Activated CD4-positive, CD25-positive, alpha-beta regulatory T cell treated with anti-CD3 and anti-CD28 coated beads, Interleukin-2, amount 50 U/mL, for 16 hours (primary cell): ENCODE measurements at places on chromosomes 5 and 9.

DNA sequence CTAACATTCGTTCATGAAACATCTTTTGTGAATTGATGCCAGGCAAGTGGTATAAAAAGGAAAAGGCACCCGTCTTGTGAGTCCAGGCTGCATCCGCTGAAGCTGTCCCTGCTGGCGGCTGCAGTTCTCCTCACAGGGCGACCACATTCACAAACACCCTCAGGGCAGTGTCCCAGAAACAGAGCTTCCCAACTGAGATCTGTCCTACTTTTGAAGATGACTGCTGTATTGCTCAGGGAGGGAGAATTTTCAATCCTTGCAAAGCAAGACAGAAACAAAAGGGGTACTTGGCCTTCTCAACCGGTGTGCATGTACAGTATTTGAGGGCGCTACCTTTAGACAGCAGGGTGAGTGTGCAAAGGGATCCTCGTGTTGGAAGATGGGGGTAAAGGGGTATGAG lies 316.1 kb downstream of the GADD45G start:
- no peak for DNase-seq

GRCh38 chr9:117304549-117304948 lies 110.3 kb downstream of the ASTN2 start:
- DNase-seq = no peak

- DNase-seq = no peak
Observed at GRCh38 chr5:169094586-169095409, 206.1 kb downstream of the SLIT3 start.

GRCh38 chr9:81819859-81820546 lies 108.2 kb upstream of the SPATA31D4 start:
- DNase-seq = no peak

GRCh38 chr5:56688402-56688801 lies 126.9 kb upstream of the MAP3K1 start:
- no peak for DNase-seq

DNA sequence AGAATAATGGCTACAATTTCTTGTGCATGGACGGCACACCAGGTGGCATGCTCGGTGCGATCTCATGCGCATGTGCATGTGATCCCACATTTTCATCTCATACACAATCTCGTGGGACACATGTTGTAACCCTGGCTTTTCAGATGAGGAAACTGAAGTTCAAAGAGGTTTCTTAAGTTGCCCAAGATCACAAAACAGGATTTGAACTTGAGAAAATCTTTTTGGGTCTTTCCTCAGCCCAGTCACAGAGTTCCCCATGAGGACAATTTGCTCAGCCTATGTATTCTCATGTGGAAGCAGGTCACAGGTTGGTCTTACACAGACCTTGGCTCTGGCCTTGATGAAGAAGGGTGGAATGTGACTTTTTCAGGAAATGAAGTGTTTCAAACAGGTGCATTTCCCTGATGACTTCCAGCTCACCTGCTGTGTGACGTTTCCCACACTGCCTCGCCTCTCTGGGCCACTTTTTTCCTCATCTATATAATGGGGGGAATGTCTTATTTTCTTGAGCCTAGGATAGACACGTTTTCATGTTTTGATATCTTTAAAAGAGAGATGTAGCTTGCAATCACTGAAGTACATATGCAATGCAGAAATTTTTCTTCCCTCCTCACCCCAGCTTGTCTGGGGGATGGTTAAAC lies 7.1 kb upstream of the ORM1 start:
- no peak for DNase-seq

- DNase-seq = no peak
Observed at GRCh38 chr9:18756712-18757125, 276.3 kb downstream of the SAXO1 start.

- no peak for DNase-seq
Observed at GRCh38 chr5:120769312-120769872, 305.3 kb downstream of the PRR16 start.

DNA sequence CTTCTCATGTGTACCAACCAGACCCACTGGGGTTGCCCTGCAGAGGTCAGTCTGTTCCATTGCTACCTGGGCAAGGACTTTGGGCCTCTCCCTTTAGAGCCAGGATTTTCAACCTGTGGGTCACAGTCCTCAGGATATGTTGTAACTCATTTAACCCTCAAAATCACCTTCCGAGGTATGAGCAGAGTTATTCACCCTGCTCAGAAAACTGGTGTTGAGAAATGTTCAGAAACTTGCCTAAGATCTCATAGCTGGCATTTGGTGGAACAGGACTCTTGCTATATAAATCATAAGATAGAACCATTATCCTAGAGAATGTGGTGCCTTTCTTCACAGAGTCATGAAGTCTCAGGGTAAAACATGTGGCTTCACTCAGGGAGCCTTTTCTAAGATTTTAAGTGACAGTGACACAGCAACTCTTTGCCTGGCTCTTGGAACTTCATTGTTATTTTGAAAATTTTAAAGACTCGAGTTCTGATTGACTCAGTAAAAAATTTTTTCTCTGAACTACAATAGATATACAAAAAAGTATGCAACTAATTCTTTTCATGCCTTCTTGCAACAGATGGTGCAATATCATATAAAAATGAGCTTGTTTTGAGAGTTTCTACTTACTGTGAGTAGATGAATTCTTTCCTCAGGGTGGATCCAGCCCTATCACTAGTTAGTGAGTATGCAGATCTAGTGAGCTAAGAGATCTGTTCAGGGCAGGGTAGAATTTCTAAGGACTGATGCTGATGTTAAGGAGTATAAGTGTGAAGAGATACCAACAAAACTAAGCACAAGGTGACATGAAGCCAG lies 29.5 kb downstream of the CAST start:
- DNase-seq = no peak

DNA sequence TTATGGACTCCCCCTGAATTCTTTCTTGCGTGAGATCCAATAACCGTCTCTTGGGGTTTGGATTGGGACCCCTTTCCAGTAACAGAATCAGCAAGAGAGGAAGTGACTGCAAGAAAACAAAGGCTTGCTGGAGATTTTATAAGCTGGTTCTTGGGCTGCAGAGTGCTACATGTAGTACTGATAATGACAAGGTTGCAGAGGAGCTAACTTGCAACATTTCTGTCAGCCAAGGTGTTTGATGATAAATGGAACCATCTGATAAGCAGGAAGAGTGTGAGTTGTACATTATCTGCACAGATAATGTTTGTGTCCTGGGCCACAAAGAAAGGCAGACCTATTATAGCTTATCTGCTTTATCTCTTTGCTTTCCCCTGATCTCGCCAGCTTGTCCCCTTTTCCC lies 37.1 kb downstream of the DNAJB5 start:
- no peak for DNase-seq

DNA sequence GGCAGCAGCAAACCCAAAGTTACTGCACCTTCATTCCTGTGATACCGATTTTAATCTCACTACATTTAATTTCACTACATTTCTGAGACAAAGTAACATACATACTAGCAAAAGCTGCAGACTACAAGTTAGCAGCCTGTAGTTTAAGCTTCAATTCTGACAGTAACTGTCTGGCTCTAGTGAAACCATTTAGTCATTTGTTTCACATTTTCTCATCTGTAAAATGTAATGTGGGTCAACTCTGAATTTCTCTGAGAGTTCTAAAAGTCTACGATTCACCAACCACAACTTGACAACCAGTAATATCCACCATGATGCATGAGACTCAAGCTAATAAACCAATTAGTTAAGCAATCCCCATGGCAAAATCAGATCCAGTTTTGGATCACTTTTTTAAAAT lies 408.9 kb downstream of the PDE4D start:
- no peak for DNase-seq

- DNase-seq = no peak
Observed at GRCh38 chr5:127875235-127876021, 172.2 kb downstream of the CCDC192 start.

GRCh38 chr5:156640691-156641241 lies 209.3 kb upstream of the PPP1R2B start:
- no peak for DNase-seq

DNA sequence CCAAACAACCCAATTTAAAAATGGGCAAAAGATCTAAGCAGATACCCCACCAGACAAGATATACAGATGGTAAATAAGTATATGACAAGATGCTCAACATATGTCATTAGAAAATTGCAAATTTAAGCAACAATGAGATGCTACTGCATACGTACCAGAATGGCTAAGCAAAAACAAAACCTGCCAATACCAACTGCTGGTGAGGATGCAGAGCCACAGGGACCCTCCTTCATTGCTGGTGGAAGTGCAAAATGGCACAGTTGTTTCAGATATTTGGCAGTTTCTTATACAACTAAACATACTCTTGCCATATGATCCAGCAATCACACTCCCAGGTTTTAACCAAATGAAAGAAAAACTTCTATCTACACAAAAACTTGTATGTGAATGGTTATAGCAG lies 178.9 kb downstream of the BARX1 start:
- no peak for DNase-seq

DNA sequence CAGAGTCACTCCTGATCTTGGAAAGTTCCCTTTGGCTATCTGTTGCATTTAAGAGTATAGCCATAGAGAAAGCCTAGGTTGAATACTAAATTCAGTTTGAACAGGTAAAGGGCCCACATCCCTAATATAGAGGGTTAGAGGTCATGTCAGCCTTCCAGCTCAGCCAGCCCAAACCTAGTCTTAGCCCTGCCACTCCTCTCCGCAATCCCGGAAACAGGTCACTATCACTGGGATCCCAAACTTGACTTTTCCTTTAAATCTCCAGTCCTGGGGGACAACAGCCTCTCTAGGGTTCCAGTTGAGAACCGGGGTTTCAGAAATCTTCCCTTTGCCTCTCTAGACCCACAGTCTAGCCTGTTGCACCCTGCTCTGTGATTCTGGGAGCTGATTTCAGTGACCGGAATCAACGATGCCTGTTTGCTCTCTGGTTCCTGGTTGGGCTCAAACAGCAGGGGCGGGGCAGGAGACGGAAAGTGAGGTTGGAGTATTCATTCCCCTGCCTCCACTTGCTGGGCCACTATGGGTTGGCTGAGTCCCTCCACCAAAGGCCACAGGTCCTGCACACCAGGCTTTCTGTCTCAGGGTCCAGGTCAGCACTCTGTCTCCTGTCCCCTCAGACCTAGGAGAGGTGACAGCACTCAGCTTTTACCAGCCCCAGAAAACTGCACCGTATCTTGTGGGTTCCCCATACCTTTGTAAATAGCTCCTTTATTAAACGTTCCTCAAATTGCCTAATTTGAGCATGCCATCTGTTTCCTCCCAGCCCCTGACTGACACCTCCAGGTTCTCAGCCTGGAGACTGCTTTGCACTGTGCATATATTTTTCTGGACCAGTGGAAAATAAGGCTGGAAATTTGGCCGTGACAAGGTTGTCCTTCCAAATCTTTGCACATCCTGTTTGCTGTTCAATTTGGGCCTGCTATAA lies 23.8 kb upstream of the CPEB4 start:
- DNase-seq = no peak

GRCh38 chr9:129280236-129280622 lies 102.2 kb upstream of the IER5L start:
- DNase-seq = no peak

- no peak for DNase-seq
Observed at GRCh38 chr5:130386155-130386554, 481.9 kb downstream of the CHSY3 start.
